Left lobe of liver (tissue), 2 donors: ENCODE measurements at places on chromosomes 3 and 15.

- DNase-seq = no peak
These were observed 282.7 kb upstream of the C2CD4B start for GRCh38 chr15:62447742-62448141.

GRCh38 chr3:172629470-172629869 is 81.4 kb downstream of the NCEH1 start:
- no peak for DNase-seq

GRCh38 chr3:20480786-20481365 is 294.9 kb upstream of the SGO1 start:
- no peak for DNase-seq

GRCh38 chr15:83108266-83109219 is 1.1 kb downstream of the TM6SF1 start:
- DNase-seq = peak; percentile 52

DNA sequence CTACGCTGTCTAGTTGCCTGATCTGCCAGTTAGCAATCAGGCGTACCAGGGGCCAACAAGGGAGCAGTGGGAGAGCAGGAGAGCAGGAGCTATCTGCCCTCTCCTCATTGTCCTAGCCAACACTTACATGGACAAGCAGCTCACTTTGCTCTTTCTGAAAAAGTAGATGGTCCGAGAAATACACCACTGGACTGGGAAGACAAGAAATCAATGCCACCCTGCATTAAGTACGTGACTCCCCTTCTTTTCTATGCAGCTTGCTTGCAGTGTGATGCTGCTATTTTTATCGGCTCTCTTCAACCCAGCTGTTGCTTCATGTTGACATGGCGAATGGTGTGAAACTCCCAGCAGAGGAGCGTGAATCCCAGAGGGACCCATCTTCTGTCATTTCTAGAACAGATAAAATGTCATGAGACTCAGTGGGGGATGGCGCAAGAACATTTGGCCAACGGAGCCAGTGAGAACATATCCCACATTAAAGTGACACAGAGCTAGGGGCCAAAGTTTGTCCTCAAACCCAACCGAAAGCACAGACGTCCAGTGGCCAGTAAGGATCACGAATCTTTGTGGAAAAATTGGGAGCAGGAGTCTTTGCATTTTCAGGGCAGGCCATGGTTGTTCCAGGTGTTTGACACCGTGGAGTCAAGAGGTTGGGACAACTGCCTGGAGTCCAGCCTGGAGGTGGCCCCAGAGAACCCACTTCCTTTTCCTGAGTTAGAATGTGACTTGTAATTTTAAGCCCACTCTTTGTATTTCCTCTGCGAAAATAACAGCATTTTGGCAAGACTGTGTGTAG is 53.7 kb upstream of the MEF2A start:
- no peak for DNase-seq

DNA sequence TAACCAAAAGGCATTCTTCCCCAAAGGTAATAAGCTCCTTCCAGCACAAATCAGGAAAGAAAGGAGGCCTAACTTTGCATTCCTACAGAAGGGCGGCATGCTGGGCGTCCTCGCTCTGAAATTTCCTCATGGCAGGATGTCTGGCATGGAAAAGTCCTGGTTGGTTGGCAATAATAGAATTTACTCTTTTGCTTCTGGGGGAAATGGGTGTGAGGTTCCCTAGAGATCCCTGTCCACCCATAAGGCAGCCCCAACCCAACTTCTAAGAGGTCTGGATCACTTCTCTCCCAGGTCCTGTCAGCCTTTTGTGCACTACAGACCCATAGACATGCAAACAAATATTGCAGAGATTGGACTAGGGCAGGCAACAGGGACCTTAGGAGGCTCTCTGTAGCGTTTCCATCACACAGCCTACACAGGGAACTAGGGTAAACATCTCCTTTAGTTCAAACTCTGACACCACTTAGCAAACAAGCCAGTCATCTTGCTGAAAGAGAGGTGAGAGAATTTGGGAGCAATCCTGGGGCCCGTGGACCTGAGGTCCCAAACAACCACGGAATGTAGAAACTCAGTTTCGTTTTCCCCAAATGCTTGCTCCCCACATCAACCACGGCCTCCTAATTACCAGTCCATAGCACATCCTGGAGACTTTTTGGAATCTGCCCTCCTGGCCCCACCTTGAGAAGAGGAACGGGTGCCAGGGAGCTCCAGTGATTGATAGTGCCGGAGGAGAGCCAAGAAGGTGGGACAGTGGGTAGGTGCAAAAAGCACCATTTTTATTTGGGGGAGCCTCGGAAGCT is 2.1 kb downstream of the ZIC4 start:
- DNase-seq = no peak

DNA sequence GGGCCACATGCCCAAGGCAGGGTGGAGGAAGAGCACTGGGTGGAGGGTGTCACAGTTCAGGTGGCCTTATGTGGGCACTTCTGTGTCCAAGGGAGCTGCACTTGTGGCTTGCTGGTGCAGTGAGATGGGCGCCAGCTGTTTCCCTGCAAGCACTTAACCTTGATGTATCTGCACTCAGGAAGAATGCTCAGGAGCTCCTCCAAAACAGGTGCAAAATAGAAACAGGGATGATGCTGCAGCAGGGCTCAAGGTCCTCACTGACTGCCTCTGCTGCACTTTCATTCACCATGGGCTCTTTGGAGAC is 151.3 kb downstream of the CADPS start:
- DNase-seq = no peak

GRCh38 chr3:87765256-87765655 is 293.5 kb downstream of the CGGBP1 start:
- no peak for DNase-seq

- DNase-seq = peak; percentile 53
These were observed 922 bp downstream of the RAB11A start for GRCh38 chr15:65869954-65870871.

DNA sequence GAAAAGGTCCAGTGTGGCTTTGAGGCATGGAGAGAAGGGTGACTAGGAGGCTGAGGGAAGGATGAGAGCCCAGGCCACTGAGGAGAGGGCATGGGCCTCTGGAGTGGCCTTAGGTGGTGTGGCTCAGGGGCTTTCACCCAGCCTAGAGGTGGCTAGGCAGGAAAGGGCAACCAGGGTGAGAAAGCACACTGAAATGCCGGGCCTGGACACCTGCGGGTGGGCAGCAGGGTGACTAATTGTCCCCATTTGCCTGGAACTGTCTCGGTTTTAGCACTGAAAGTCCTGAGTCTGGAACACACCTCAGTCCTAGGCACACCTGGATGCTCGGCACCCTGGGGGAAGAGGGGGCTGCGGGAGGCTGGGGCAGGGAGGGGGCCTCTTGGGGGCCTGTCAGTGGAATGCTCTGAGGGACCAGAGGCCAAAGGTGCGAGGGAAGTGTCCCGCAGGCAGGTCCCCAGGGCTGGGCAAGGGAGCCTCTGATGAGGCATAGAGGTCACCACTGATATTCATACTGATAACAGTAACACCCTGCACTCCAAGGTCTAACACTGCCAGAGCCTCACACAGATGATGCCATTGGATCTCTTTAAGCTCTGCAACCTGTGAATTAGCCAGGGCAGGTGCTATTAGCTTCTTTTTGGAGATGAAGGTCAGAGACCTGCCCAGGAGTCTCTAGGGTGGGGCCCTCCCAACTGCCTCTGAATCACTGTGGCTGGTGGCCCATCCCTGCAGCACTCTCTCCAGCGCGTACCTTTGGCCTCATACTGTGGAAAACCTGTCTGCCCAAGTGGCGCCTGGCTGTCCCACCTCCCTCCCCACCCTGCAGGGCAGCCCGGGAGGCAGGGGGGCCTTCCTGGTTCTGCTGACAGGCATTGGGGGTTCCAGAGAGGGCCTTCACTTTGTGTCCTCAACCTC is 3.0 kb upstream of the PHGR1 start:
- DNase-seq = no peak
